PC-3 (cell line): ENCODE measurements at places on chromosomes 1 and 21. TPM values are rescaled to one million over a fixed set of nuclear protein-coding genes. Genes with fewer than 3 reads are reported as not detected.

DNA sequence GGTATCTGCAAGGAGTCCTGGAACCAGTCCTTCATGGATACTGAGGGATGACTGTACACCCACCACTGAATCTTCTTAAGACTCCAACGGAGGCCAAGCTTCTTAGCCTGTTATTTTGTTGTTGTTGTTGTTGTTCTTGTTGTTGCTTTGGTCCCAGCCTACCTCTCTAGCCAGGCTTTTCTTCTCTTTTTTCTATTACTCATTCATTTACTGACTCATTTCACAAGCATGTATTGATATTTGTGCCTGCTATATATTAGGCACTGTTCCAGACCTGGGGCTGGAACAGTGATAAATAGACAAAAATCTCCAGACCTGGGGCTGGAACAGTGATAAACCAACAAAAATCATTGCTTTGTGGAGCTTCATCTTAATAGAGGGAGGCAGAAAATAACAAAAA, 20.4 kb downstream of the CENPF start:
- H3K27ac ChIP-seq = no peak overlapping the region
- no peaks in the 10 kb centered on the region for H3K27me3 ChIP-seq
- H3K36me3 ChIP-seq = peaks cover 73% of the 10 kb centered on the region
- H3K4me1 ChIP-seq = peaks cover 10% of the 10 kb centered on the region

- H3K4me3 ChIP-seq = no peak overlapping the region
- no peaks in the 10 kb centered on the region for H3K4me1 ChIP-seq
- H3K27ac ChIP-seq = no peak overlapping the region
- H3K27me3 ChIP-seq = no peaks in the 10 kb centered on the region
- no peak for DNase-seq
- H3K36me3 ChIP-seq = no peaks in the 10 kb centered on the region
Observed at GRCh38 chr1:238302646-238303045, 411.9 kb upstream of the ZP4 start.

- peak; percentile 87 for DNase-seq
- no peak overlapping the region for H3K27ac ChIP-seq
Observed at GRCh38 chr1:15128520-15129313, 24.8 kb upstream of the TMEM51 start.

GRCh38 chr1:226525750-226526149, 22.8 kb upstream of the STUM start:
- no peak for DNase-seq
- H3K27ac ChIP-seq = no peak overlapping the region
- peaks cover 25% of the 10 kb centered on the region for H3K27me3 ChIP-seq
- peaks cover 4% of the 10 kb centered on the region; the same call in 1 of the 2 replicates for H3K4me1 ChIP-seq

DNA sequence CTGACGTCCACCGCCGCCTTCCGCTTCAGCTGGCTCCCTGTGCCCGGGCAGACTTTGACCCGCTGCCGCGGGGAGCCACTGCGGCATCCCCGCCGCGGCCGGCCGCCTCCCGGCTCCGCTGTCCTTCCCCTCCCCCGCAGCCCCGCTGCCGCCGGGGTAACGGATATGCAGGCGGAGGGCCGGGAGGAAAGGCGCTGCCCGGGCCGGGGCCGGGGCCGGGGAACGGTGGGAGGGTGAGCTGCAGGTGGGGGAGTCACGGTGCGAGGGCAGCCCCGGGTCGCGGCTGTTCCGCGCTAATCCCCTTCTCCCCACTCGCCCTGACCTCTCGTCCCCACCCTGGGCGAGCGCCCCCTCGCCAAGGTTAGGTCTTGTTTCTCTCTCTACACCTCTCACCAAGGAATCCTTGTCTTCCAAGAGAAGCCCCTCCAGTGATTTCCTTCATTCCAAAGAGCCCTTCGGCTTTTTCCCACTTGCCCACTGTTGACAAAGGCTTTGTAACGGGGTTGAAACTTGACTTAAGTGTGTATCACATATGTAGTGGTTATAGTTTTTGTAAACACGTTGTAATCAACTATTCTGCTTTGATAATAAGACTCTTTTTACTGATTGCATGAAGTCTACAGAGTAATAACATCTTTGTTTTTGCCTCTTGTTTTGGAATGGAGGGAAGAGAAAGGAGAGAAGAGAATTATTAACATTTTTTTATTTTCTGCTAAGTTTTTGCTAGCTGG, 669 bp downstream of the XPR1 start:
- peak; percentile 19 for DNase-seq
- peak overlapping the region; percentile 70 for H3K4me3 ChIP-seq
- no peak overlapping the region for H3K27ac ChIP-seq
- H3K27me3 ChIP-seq = no peaks in the 10 kb centered on the region
- H3K4me1 ChIP-seq = peaks cover 4% of the 10 kb centered on the region; the same call in 1 of the 2 replicates

DNA sequence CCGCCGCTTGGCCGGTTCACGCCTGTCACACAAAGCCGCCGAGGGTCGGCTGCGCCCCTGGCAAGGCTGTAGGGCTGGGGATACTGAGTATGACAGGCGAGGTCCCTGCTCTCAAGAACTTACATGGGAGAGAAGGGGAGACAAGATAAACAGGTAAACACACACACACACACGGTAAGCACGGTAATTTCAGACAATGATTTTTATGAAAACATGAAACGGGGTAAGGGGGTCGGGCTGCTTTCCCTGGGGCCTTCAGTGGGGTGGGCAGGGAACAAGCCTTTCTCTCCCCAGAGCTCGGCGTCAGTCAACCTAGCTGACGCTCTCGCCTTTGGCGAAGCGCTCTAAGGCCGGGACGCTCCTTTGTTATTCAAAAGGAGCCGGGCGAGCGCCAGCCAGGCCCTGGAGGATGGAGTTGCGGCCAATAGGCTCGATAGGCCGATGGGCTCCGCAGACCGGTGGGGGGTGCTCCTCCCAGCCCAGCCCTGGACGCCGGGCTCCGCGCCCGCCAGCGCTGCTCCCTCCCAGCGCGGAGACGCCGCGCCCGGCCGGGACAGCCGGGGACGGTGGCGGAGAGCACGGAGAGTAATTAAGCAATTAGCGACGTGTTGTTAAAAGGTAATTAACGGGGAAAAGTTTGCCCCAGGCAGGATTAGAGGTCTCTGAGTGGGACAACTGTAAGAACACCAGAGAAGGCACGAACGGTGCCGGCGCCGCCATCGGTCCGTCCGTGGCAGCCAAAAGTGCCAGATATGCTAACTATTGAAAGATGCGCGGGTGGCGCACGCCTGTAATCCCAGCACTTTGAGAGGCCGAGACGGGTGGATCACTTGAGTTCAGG, 950 bp upstream of the INKA2 start:
- no peaks in the 10 kb centered on the region for H3K36me3 ChIP-seq
- DNase-seq = peak; percentile 69
- peaks cover 20% of the 10 kb centered on the region; the same call in 1 of the 2 replicates for H3K4me1 ChIP-seq
- no peaks in the 10 kb centered on the region for H3K27me3 ChIP-seq

GRCh38 chr1:216388558-216388957, 34.7 kb downstream of the USH2A start:
- no peak for DNase-seq
- H3K36me3 ChIP-seq = no peaks in the 10 kb centered on the region
- H3K4me3 ChIP-seq = no peak overlapping the region
- peaks cover 16% of the 10 kb centered on the region; the same call in 1 of the 2 replicates for H3K27me3 ChIP-seq

DNA sequence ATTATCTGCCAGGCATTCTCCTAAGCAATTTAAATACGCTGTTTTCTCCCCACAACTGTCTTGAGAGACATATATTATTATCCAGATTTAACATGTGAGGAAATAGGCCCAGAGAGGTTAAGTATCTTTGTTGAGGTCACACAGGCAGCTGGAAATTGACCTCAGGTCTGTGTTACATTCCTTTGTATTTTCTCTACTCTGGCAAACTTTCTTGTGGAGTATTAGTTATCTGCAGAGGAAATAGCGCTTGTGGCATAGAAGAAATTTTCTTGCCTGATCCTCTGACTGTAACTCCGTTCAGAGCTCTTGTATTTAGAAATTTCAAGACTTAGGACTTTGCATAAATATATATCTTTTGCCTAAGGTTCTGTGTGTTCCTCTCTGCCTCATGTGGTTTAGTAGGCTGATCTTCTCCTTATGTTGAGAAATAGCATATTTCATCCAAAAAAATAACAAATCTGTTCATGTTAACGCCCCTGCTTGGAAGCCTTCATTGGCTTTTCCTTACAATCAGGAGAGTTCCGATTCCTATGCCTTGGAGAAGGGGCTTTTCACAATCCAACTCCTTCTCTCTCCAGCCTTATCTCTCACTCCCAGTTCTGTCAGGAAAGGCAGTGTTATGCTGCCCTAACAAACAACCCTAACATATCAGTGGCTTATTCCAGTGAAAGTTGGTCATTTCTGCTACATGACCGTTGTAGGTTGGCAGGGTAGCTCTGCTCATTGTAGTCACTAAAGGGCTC, 2.5 kb upstream of the JUN start:
- DNase-seq = no peak
- H3K36me3 ChIP-seq = peaks cover 7% of the 10 kb centered on the region
- H3K27ac ChIP-seq = peak overlapping the region; percentile 84

DNA sequence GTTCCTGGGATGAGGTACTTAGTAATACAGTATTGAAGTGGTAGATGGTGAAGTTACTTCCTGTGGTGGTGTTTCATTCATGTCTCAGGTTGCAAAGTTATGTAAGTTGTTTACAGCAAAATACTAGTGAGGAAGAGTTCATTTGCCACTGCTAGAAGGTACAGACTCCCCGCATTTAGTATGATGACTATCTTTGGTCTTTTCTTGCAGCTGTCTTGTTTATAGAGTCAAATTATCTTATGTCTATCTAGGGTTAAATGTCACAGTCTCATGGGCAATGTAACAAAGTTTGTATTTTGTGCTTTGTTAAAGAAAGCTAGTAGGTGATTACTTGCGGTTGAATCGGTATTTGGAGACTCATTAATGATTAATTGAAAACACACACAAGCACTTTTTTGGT, 50.2 kb downstream of the LRRC8D start:
- no peak overlapping the region for H3K4me3 ChIP-seq
- no peaks in the 10 kb centered on the region for H3K27me3 ChIP-seq
- no peak overlapping the region for H3K27ac ChIP-seq
- H3K36me3 ChIP-seq = peaks cover 6% of the 10 kb centered on the region; the same call in 1 of the 2 replicates
- peaks cover 8% of the 10 kb centered on the region for H3K4me1 ChIP-seq
- no peak for DNase-seq

DNA sequence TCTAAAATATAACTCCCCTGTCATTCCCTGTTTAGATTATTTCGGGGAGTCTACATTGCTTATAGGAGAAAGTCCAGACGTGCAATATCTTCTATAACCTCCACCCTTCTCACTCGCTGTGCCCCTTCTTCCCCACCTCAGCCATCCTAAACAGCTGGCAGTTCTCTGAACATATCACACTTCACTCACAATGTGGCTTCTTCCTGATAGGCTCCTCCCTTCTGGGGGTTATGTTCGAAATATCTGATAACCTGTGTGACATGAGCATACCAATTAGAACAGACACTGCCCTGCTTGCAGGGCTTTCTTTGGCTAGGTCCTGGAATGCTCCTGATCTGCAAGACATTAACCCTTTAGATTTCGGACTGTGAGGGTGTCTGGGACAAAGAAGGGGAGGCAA, 274.6 kb downstream of the NFIA start:
- H3K36me3 ChIP-seq = no peaks in the 10 kb centered on the region
- no peak overlapping the region for H3K4me3 ChIP-seq
- H3K27ac ChIP-seq = no peak overlapping the region
- peaks cover 10% of the 10 kb centered on the region; the same call in 1 of the 2 replicates for H3K4me1 ChIP-seq
- no peaks in the 10 kb centered on the region for H3K27me3 ChIP-seq
- no peak for DNase-seq

CASZ1 gene
- 12.8 and 21.4 TPM in 2 replicates for total RNA-seq

FLG2 gene
- not detected in 2 replicates for total RNA-seq

GRCh38 chr1:78358165-78358564, 132.6 kb upstream of the PTGFR start:
- H3K27ac ChIP-seq = no peak overlapping the region
- H3K4me3 ChIP-seq = no peak overlapping the region
- DNase-seq = no peak
- no peaks in the 10 kb centered on the region for H3K27me3 ChIP-seq

DNA sequence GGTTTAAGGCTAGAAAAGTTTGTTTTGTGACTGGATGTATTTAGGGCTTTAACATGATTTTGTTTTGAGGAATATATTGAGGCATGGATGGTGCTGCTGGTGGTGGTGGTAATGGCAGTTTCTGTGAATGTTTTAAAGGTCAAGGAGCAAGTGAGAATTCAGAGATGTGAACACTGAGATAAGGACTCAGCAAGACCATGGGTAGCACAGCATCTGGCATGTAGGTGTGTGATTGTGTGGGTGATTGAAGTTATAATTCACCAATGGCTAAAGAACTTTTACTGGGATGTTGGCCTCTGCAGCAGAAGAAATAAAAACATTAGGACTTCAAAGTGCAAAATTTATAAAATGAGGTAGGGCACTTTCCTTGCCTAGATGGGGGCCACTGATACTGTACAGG, 65.9 kb downstream of the MACF1 start:
- DNase-seq = no peak
- H3K27ac ChIP-seq = no peak overlapping the region
- H3K27me3 ChIP-seq = no peaks in the 10 kb centered on the region
- H3K4me3 ChIP-seq = no peak overlapping the region
- H3K4me1 ChIP-seq = no peaks in the 10 kb centered on the region

DNA sequence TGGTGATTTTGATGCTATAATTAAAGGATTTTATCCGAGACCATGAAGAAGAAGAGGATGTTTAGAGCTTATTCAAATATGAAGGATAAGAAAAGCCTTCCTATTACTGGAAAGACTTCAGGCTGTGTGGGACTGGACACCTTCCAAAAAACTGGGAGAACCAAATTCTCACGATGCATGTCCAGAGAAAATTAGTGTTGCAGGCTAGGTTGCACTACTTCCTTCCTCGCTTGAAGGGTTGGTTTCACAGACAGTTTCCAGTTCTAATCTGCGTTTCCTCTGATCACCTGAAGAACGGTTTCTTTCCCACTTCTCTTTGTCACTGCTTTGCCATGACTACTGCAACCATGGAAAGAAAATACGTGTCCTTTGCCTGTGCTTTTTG, 2.0 kb downstream of the MTARC2 start:
- H3K36me3 ChIP-seq = peaks cover 4% of the 10 kb centered on the region; the same call in 1 of the 2 replicates
- no peak overlapping the region for H3K27ac ChIP-seq
- no peak for DNase-seq
- H3K4me1 ChIP-seq = peaks cover 34% of the 10 kb centered on the region
- H3K27me3 ChIP-seq = no peaks in the 10 kb centered on the region

LAPTM5 gene
- total RNA-seq = not detected in 2 replicates

- no peaks in the 10 kb centered on the region for H3K27me3 ChIP-seq
- H3K4me1 ChIP-seq = no peaks in the 10 kb centered on the region
- no peak for DNase-seq
- H3K27ac ChIP-seq = no peak overlapping the region
- H3K36me3 ChIP-seq = peaks cover 3% of the 10 kb centered on the region; the same call in 1 of the 2 replicates
Observed at GRCh38 chr1:193070942-193071341, 11.5 kb downstream of the RO60 start.

- no peak overlapping the region for H3K4me3 ChIP-seq
- no peak for DNase-seq
- H3K27me3 ChIP-seq = no peaks in the 10 kb centered on the region
- H3K27ac ChIP-seq = peak overlapping the region; percentile 85
- H3K36me3 ChIP-seq = no peaks in the 10 kb centered on the region
Observed at GRCh38 chr1:85607921-85608265, 27.3 kb downstream of the CCN1 start.

KISS1 gene
- total RNA-seq = 6.0 and 12.3 TPM in 2 replicates

ZYG11A gene
- total RNA-seq = 0.40 and 0.47 TPM in 2 replicates

KCND3 gene
- not detected in 2 replicates for total RNA-seq

- no peak overlapping the region for H3K4me3 ChIP-seq
- no peaks in the 10 kb centered on the region for H3K27me3 ChIP-seq
- H3K4me1 ChIP-seq = no peaks in the 10 kb centered on the region
- H3K36me3 ChIP-seq = no peaks in the 10 kb centered on the region
Observed at GRCh38 chr1:8474369-8474768, 156.5 kb downstream of the SLC45A1 start.

ATG4C gene
- 6.0 and 8.8 TPM in 2 replicates for total RNA-seq
